Islet precursor cell (in vitro differentiated cells): ENCODE measurements at places on chromosomes 2 and 18.
A peak's percentile ranks its signal among the peaks of the same experiment; 100 is the strongest.

DNA sequence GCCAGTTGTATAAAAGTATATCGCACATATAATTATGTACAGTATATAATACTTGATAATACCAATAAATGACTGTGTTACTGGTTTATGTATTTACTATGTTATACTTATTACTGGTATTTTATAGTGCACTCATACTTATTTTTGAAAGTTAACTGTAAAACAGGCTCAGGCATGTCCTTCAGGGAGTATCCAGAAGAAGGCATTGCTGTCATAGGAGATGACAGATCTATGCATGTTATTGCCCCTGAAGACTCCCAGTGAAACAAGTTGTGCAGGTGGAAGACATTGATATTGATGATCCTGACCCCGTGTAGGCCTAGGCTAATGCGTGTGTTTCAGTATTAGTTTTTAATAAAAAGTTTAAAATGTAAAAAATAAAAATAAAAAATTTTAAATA, 20.3 kb upstream of the ASXL3 start:
- no peak for DNase-seq

GRCh38 chr2:111535404-111535803, 348.6 kb downstream of the ANAPC1 start:
- no peak for DNase-seq

- DNase-seq: no peak
These were observed 114.2 kb upstream of the EML6 start for GRCh38 chr2:54609241-54609640.

GRCh38 chr2:156115338-156115737, 217.2 kb downstream of the NR4A2 start:
- no peak for DNase-seq

GRCh38 chr2:217387776-217388387, 528.0 kb upstream of the TNP1 start:
- DNase-seq: no peak

DNA sequence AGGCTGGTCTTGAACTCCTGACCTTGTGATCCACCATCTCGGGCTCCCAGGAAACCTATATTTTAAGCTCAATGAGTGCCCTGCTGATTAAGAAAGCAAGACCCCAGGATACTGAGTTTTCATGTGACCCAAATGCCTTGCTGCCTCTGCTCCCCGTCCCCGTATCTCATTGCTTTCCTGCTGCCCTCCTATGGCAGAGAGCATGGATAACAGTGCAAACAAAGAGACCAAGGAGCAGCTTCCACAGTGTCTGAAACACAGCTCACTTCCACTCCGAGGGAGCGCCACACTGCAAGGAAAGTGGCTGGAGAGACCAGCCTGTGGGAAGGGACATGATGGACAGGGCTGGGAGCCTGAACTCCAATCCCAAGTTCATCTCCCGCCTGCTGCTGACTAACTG, 246.8 kb downstream of the TMEM182 start:
- peak; percentile 61 for DNase-seq

GRCh38 chr2:57886161-57886786, 160.3 kb upstream of the VRK2 start:
- no peak for DNase-seq

- peak; percentile 90 for DNase-seq
These were observed at the start of gene HS6ST1 for GRCh38 chr2:128318776-128319464. Gene HS6ST1, minus strand, starts transcription at chr2:128318868. Its CDS starts 305 bp downstream, at chr2:128318563.

GRCh38 chr2:216992056-216992675, 132.3 kb upstream of the TNP1 start:
- no peak for DNase-seq

GRCh38 chr2:149101818-149102217, 63.3 kb downstream of the LYPD6B start:
- no peak for DNase-seq

DNA sequence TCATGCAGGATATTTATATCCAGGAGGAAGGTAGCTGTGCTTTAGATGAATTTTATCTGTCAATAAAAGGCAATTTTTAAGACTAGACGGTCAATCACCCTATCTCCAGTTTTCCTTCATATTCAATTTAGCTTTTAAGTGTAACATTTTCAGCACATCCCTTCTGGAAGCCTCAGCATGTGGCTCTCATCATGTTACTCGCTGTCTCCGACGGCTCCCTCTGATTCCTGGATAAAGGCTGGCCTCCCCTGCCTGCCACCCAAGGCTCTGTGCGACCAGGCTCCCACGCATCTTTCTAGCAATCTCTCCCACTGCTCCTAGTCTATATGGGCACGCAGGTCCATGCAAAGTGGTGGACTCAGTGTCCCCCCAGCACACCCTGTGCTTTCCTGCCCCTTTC, 84.5 kb downstream of the MEP1B start:
- no peak for DNase-seq

GRCh38 chr18:58102018-58102417, 58.0 kb downstream of the NEDD4L start:
- no peak for DNase-seq

GRCh38 chr2:215930505-215931253, 82.7 kb downstream of the MREG start:
- DNase-seq: no peak

DNA sequence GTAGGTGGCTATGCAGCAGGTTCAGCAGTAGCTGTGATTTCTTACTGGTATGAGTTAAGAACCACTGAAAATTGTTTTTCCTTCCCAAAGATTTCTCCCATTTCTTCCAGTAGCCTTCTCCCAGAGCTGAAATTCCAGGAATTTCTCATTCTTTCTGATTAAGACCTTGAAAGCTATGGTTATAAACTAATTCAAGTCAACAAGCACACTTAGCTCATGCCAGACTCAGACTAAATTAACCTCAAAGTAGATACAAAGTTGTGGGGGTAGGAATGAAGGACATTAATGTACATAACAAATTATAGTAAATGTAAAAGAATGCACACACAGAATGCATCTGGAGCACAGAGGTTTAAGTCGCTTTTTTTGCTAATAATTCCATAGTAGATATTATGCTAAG, 103.6 kb upstream of the SOX11 start:
- DNase-seq: no peak

GRCh38 chr2:99555404-99555803, 65.6 kb upstream of the REV1 start:
- no peak for DNase-seq

- DNase-seq: no peak
These were observed 14.6 kb upstream of the ALPP start for GRCh38 chr2:232363784-232364615.

DNA sequence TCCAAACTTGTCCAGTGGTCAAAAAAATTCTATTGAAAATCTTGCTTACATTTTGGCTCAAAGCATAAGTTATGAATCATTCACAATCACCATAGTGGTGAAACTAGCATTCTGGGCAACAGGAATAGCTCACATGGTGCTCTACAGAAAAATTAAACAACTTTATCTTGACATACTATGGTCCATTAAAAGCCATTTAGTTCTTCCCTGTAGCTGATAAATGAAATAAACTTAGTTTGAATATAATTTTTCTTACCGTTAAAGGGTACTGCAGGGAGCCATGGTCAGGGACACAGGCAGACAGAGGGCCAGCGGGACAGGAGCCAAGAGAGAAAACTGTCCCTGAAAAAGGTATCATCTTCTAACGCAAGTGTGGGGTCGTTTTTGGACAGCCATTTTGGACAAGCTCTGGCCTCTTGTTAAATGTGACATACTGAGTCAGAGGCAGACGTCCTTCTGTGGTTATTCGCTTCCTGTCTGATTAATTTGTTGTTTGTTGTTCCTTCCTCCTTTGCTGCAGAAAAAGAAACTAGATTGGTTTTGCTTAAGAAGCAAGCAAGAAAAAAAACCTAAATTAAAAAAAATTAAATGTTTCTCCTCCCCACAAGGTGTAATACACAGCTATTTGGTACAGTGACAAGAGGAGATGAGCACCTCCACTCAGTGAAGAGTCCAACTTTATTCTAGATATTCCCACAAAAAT, at the start of gene WIPF1:
TSS of gene WIPF1 (minus strand) at position 460 of the 703 bp plus-strand sequence. CDS start 12,231 bp downstream, outside the sequence.
- DNase-seq: no peak

DNA sequence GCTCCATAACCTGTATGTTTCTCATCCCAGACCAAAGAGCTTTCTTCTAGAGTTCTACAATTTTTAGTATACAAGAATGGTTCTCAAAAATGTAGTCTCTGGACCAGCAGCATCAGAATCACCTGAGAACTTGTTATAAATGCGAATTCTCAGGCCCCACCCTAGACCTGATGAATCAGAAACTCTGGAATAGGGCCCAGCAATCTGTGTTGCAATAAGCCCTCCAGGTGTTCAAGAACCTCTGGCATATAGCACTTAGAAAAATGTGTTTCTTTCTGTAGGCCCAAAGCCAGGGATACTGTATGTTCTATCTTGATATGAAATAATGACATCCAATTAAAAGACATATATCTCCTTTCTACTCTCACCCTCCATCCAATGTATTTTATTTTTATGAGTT, 10.4 kb downstream of the PAIP2B start:
- no peak for DNase-seq

GRCh38 chr18:41745166-41746049, 209.6 kb upstream of the PIK3C3 start:
- peak; percentile 79 for DNase-seq

DNA sequence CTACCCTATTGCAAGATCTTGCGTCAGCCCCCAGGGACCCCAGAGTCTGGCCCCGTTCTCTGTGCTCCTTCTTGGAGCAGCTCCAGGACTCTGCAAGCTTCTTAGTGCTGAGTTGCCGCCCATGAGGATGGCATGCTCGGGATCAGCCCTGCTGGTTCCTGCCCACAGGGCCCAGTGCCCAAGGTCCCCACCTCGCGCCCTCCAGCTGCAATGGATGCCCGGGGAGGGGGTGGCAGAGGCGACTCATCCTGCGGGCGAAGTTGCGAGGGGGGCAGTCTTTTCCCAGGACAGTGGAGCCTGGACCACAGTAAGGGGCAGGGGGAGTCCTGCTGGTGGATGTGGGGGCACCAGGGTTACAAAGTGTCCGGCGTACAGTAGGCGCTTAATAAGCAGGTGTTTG, 261.9 kb downstream of the BCL2 start:
- DNase-seq: no peak

DNA sequence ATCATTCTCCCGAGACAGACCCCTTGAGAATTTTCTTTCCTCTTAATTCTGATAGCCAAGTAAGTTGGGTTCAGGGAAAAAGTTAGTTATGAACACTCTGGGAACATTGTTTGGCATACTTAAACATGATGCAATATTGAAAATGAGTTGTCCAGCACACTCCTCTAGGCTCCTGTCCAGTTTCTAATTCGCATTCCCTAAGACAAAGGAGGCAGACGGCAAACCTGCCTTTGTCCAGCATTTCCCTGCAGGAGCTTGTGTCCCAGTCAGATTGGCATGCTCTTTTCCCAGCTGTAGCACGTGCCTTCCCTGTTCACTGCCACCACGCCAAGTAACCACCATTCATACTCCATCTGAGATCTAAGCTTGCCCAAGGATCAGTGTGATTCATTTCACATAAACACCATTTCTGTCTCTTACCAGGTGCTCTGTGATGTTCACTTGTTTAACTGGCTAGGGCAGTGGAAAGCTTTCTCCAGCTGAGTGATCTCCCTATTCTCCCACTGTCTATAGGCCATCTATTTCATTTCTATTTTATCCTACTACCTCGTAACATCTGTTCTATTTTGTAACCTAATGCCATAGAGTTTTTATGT, 150.0 kb upstream of the EPB41L3 start:
- no peak for DNase-seq

DNA sequence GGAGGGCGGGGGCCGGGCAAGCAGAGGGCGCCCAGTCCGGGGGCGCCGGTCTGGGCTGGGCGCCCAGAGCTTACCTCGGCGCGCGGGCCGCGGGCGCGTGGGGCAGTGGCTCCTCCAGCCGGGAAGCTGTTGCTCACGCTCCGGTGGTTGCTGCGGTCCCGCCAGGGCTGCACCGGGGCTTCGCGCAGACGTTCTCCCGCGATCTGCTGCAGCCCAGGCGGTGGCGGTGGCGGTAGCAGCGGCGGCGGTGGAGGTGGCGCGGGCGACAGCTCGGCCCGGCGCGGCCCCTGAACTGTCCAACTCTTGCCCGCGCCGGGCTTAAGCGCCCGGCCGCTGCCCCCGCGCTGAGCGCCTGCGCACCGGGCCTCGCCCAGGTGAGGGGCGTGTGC, 391 bp downstream of the ZNF385B start:
- peak; percentile 77 for DNase-seq

GRCh38 chr18:48855422-48856377, 95.1 kb downstream of the SMAD7 start:
- DNase-seq: no peak

GRCh38 chr2:191835539-191836350, 11.1 kb downstream of the CAVIN2 start:
- peak; percentile 71 for DNase-seq

DNA sequence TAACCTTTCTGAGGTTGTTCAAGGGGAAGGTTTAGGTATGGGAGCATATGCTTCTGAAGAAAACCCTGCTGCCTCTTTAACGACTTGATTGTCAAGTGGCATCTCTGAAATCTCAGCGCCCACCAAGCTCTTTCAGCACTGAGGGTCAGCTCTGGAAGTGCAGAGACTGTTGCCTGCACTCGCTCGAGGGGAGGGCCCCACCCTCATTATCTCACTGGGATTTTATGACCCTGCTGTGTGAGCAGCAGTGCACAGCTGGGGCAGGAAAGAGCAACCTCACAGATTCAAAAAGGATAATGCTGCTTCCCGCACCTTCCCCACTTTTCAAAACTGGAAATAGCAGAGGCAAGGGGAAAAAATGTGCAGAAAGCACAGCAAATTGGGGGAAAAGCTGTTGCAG, 56.9 kb upstream of the SPRED2 start:
- DNase-seq: no peak

DNA sequence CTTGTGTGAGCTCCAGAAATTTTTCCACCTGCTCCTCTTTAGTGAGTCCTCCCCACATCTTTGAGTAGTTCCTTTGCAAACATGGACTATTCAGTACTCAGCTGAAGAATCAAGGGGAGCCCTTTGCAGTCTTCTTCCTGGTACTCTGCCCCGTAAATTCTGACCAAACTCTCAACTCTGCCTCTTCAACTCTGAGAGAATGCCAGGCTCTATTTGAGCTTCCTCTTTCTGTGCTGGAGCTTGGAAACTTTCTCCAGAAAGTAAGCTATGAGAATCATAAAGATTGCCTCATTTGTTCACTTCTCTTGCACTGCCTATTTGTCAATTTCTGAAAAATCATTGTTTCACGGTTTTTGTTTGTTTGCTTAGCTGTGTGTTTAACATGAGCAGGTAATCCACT, 7.4 kb upstream of the STAT4 start:
- DNase-seq: no peak

DNA sequence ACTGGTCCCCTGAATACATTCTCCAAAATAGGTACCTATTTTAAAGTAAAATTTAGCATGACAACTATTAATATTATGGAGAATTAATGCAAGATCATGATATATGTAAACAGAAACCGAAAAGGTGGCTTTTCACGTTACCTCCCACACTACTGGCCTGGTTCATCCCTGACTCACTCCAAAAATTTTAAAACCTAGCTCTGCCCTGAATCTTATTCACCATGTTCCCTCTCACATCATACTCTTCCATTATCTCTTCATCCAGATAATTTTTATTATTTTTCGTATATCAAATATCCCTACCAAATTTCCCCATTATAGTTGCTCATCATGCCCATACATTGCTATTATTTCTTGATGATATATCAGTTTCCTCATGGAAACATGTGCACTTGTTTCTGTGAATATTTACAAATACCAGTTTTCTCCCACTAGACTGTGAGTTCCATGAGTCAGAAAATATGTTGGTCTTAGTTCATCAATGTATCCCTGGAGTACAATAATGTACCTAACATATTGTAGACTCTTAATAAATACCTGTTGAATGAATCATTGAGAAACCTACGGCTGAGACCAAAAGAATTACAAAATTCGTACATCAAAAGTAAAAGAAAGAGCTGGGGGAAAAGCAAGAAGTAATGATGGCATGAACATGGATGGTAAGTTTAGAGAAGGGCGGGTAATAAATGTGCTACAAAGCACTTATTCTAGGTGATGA, 360.1 kb upstream of the CHAC2 start:
- DNase-seq: no peak
